Colonic mucosa (tissue), 4 donors: ENCODE measurements at places on chromosomes 4 and X. TPM values are rescaled to one million over a fixed set of nuclear protein-coding genes. Genes with fewer than 3 reads are reported as not detected.
A peak's percentile ranks its signal among the peaks of the same experiment; 100 is the strongest.

Gene TMEM131L
- 6.2 TPM for total RNA-seq

Gene ASMT
- total RNA-seq = 0.27 TPM

Gene GABRE
- total RNA-seq = 11.9 TPM

GRCh38 chrX:74160358-74160757, 143.6 kb upstream of the ZCCHC13 start:
- no peak for DNase-seq
- H3K27me3 ChIP-seq = no peaks in the 10 kb centered on the region
- H3K36me3 ChIP-seq = no peaks in the 10 kb centered on the region
- no peak overlapping the region for H3K27ac ChIP-seq
- H3K4me1 ChIP-seq = no peaks in the 10 kb centered on the region

GRCh38 chrX:112846187-112846586, 5.6 kb upstream of the AMOT start:
- H3K4me3 ChIP-seq = no peak overlapping the region
- H3K4me1 ChIP-seq = no peaks in the 10 kb centered on the region
- H3K36me3 ChIP-seq = no peaks in the 10 kb centered on the region

DNA sequence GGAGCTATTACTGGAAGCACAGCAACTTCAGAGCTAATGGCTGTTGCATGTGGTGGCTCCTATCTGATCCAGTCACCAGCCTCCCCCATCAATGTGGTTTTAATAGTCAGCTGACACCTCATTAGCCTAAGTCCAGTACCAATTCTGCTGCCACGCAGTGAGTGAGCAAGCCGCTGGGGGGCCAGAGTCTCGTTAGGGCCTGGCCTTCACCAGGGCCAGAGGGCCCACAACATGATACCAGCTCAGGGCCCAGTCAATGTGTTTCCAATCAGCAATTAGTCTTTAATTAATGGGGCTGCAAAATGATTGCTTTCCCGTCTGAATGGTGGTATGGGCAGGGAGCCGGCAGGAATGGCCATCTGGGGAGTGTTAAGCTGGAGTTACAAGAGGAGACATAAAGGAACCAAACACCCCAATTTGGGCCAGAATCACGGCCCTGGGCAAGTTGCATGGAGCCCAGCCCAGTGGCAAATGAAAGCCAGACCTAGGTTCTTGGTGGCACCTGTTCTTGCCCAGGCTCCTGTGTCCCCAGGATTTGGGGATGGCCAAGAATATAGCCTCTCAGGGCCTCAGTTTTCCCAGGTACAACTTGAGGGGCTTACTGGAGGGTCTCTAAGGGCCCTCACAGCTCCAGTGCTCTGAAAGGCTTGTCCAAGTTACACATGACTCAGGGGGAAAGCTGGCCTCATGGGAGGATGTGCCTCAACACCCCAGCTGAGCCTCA, 119.2 kb downstream of the EFNB1 start:
- DNase-seq = peak; percentile 13
- no peaks in the 10 kb centered on the region for H3K4me1 ChIP-seq
- H3K27me3 ChIP-seq = no peaks in the 10 kb centered on the region

- no peaks in the 10 kb centered on the region for H3K36me3 ChIP-seq
- no peak overlapping the region for H3K27ac ChIP-seq
- no peaks in the 10 kb centered on the region for H3K27me3 ChIP-seq
- H3K4me1 ChIP-seq = no peaks in the 10 kb centered on the region
Observed at GRCh38 chr4:186307497-186307896, 41.5 kb downstream of the F11 start.

DNA sequence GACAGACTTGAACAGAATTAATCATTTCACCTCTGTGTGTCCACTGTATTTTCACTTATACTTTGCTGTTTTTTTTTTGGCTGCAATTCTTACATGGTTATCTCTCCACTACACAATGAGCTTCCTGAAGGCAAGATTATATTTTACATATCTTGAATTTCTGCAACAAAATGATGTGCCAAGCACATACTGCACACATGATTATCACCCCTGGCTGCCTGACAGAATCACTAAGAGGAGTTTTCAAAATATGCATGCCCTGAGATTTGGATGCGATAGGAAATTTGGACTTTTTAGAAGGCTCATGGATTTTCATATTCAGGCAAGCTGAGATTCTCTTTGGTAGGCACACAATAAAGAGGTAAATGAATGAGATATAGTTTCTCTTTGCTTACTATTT, 1162.1 kb upstream of the IGFBP7 start:
- no peaks in the 10 kb centered on the region for H3K36me3 ChIP-seq
- H3K27ac ChIP-seq = no peak overlapping the region
- H3K4me1 ChIP-seq = no peaks in the 10 kb centered on the region
- no peak overlapping the region for H3K4me3 ChIP-seq
- DNase-seq = no peak

- no peaks in the 10 kb centered on the region for H3K36me3 ChIP-seq
- H3K4me1 ChIP-seq = no peaks in the 10 kb centered on the region
- H3K4me3 ChIP-seq = no peak overlapping the region
- no peak for DNase-seq
- H3K27ac ChIP-seq = no peak overlapping the region
- no peaks in the 10 kb centered on the region for H3K27me3 ChIP-seq
Observed at GRCh38 chr4:8544741-8545438, 35.3 kb upstream of the GPR78 start.

DNA sequence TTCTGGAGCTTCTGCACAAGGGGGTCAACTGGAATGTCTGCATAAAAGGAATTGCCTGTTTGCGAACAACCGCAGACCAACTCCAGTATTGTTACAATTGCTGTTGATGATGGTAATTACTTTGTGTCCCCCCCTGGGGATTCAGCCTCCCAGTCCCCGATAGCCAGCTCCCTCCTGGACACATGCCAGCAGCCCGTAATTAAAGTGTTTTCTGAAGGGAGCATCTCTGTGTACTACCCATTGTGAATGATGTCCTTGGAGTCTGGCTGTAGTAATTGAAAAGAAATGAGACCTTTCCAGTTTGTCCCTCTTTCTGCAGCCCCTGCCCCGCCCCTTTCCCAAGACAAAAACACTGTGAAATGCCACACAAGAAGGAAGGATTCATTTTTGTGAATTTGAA, 377.1 kb upstream of the LCORL start:
- H3K36me3 ChIP-seq = no peaks in the 10 kb centered on the region
- no peaks in the 10 kb centered on the region for H3K27me3 ChIP-seq
- DNase-seq = no peak

DNA sequence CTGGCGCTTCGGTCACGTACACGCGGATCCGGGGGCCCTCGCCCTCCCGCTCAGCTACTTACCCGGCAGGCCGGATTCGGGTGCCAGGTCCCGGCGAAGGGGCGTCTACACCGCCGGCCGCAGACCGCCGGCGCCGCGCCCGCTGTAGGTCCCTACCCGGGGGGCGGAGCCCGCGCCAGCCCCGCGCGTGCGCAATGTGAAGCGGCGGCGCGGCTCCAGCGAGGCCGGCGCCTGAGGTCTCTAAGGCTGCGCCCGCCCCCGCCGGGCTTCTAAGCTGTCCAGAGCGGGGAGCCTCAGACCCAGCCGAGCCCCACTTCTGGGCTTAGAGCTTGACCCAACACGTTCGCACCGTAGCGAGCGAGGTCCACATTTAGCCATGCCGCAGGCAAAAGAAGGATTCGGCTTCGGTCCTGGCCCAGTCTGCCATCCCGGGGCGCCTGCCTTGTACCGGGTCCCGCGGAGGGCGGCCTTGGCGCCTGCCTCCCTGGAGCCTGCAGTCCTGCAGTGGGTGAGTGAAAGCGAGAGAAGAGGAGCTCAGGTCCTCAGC, at the start of gene ZNF518B:
Gene ZNF518B (minus strand): TSS at position 172 of the 547 bp plus-strand sequence. CDS start 11,098 bp downstream, outside the sequence.
- peak within 1 kb of the TSS; percentile 55 for H3K4me3 ChIP-seq
- peaks cover 7% of the 10 kb centered on the region for H3K27me3 ChIP-seq
- peaks cover 3% of the 10 kb centered on the region for H3K4me1 ChIP-seq

- no peaks in the 10 kb centered on the region for H3K4me1 ChIP-seq
- H3K4me3 ChIP-seq = no peak overlapping the region
- DNase-seq = no peak
- H3K27me3 ChIP-seq = no peaks in the 10 kb centered on the region
- no peak overlapping the region for H3K27ac ChIP-seq
Observed at GRCh38 chrX:75547783-75548182, 24.9 kb upstream of the ZDHHC15 start.
